Esophagus muscularis mucosa (tissue), 4 donors: ENCODE measurements at places on chromosomes 13 and 19. TPM values are rescaled to one million over a fixed set of nuclear protein-coding genes. Genes with fewer than 3 reads are reported as not detected.
A peak's percentile ranks its signal among the peaks of the same experiment; 100 is the strongest.

The CYP4F2 gene
- total RNA-seq: not detected

The HNRNPA1L2 gene
- total RNA-seq: 4.5 TPM

GRCh38 chr13:27138457-27139093 lies 33.0 kb downstream of the USP12 start:
- DNase-seq: no peak

DNA sequence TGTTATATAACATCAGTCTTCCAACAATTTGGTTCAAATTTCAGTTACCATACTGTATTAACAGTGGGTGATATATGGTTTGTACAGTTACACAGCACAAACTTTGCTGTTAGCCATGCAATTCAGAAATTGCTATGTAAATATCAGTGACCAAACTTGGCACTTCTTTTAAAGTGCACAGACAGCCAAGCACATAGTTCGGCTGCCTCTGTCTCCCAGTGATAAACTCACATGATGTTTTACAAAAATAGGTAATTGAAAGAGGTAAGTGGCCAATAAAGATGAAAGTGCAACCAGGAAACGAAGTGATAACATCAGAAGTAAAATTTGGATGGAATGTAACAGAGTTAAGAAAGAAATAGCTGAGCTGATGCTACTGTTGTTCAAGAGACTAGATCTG lies 143.9 kb downstream of the PCDH9 start:
- no peak for DNase-seq

DNA sequence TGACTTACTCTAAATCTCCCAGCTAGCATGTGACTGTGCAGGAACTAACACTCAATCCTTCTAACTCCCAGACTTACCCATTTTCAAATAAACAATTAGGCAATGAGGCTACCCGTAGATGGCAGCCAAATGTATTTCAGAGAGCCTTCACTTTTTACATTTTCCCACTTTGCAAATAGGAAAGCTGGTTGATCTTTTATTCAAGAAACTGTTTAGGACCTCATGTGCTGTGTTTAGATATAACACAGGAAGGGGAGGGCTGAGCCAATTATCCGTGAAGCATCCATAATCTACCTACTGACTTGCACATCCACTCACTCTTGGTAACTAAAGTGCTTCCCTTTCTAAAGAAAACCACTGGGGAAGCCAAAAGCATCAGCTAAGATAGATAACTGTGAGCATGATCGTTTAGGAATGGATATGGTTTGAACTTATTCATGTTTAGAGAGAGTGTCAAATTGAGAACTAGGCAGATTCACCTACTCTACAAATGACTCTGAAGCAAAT lies 33.4 kb downstream of the MBNL2 start:
- DNase-seq: no peak

- no peak for DNase-seq
These were observed 10.9 kb downstream of the SIGLEC12 start for GRCh38 chr19:51490676-51491075.

- no peak for DNase-seq
These were observed 25.0 kb downstream of the LRCH1 start for GRCh38 chr13:46577696-46578589.

DNA sequence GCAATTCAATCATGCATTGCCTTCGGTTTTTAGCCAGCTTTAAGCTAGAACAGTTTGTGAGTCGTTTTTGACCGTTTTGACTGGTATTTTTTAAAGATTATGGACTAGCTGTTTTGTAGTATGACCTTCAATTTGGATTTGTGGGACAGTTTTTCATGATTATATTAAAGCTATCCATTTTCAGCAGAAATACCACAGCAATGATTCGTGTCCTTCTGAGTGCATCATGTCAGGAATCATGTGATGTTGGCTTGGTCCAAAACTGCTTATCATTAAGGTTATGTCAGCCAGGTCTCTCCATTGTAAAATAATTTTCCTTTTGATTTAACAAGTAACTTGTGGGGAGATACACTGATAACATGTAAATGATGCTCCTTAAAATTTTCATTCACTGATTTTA lies 229.0 kb downstream of the POSTN start:
- no peak for DNase-seq

- DNase-seq: peak; percentile 45
These were observed 416.6 kb downstream of the KLF12 start for GRCh38 chr13:73717632-73718031.
